Caki2 (cell line): ENCODE measurements at places on chromosomes 3 and 15. TPM values are rescaled to one million over a fixed set of nuclear protein-coding genes. Genes with fewer than 3 reads are reported as not detected.

DNA sequence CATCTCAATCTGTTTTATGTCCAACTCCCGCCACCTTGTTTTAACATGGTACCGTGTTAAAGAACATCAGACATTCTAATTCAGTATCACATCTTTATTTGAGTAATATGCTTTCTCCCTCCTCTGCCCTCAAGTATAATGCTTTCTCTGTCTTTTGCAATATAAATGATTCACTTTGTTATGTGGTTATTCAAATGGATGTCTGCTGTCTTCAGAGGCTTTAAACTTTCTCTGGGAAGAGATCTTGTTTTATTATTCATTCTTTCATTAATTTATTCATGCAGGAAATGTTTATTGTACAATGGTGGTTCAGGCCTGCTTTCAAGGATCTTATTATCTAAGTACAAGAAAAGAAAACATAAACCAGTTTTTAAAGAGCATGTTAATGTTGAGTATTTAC, 57.1 kb downstream of the RAP2B start:
- DNase-seq, result no peak

DNA sequence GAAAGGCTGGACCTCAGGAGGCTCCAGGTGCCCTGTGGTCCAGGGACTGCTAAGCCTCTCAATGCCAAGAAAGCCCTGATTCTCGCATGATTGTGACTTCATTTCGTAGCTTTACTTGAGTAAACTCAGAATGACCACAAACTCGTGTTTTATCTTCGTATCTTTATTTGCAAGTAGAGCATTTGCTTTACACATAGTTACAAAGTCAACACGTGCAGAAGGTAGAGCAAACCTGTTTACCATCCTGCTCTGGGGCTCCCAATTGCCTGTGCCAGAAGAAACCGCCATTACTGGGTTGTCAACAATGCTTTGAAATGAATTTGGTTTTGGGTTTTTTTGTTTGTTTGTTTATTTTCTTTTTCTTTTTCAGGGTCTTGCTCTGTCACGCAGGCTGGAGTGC, 5.8 kb upstream of the MESP1 start:
- DNase-seq, result no peak

- DNase-seq, result no peak
These were observed 39.2 kb downstream of the CCDC66 start for GRCh38 chr3:56595975-56596840.

DNA sequence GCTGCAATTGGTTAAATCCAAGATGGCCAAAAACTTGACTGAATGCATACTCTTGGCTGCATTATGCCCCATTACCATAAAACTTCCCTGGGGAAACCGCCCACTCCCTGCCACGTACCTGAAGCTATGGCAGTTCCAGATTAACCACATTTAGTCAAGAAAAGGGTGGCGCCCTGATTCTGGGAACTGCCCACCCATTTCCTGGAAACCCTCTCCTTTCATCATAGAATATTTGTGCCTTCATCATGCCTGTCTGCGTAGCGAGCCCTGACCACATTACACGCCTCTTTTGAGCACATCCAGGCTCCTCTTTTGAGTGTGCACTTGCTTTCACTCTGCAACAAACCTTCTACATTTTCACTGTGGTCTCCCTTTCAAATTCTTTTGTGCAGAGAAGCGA, 5.2 kb downstream of the LINS1 start:
- DNase-seq, result no peak

DNA sequence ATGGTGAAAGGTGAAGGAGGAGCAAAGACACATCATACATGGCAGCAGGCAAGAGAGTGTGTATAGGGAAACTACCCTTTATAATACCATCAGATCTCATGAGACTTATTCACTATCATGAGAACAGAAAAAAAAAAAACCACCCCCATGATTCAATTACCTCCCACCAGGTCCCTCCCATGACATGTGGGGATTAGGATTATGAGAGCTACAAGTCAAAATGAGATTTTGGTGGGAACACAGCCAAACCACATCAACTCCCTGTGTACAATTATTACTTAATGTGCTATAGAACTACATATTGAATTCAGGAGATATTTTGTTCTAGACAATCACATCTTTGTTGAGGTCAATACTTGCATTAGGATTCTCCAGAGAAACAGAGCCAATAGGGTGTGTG, 313.4 kb downstream of the CNTN6 start:
- DNase-seq, result no peak

The GPR160 gene
- total RNA-seq, result 66.6 and 105 TPM in 2 replicates

The DPPA2 gene
- total RNA-seq, result 0.51 TPM in 1 of 2 replicates, not detected in the other

- no peak for DNase-seq
These were observed 7.3 kb downstream of the RPSA start for GRCh38 chr3:39413691-39414420.

The SRGAP3 gene
- 1.8 and 7.6 TPM in 2 replicates for total RNA-seq

The RHOV gene
- 0.23 and 0.51 TPM in 2 replicates for total RNA-seq

GRCh38 chr3:23437484-23438145, 234.5 kb downstream of the UBE2E2 start:
- DNase-seq, result no peak

The ANP32A gene
- total RNA-seq, result 27.1 and 53.8 TPM in 2 replicates

DNA sequence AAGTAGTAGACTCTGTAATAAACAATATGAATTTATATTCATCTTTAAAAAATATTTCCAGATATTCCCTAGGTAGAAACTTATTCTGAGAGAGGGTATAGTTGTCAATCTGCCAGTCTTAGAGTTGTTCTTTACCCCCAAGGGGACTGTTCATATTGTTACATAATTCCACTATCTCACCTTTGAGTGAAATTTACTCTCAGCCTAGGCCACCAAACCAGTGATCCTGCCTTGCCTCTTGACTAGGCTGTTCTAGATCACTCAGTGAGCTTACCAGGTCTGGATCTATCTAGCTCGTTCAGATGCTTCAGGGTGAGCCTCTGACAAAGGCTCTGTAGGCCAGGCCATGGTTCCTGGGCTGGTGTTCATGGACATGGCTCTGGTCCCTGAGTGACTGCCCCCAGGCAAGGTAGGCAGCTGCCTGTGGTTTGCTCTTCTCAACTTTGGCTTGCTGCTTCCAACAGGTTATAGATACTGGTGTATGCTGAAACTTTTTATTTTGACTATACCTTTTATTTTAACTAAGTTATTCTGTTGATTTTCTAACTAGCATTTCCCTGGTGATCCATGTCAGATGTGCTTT, 27.6 kb downstream of the ZNF592 start:
- no peak for DNase-seq

DNA sequence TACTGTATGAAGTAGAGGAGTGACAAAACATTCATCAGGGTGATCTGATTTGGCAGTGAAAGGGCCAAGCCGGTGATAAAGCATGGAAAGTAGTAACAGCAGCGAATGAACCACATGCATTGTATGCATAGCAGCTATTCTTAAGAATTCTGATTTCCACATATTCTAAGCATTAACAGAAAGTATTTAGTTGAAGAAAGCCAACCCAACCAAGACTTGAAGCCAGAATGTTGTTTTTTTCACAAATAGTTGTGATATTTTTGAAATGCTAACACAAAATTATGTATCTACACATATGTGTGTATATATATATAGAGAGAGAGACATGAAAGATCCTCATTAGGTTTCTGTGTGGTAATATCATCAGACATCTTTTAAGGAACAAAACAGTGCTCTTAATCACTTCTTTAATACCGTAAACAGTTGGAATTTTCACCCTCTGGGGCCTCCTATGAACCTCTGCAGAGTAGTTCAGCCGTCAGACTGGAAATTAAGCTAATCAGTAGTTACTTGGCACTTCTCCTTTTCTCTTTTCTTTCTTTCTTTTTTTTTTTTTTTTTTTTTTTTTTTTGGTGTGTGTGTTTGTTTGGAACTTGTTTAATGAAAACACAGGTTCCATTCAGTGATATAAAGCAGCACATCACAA, 139.6 kb downstream of the CMSS1 start:
- no peak for DNase-seq

DNA sequence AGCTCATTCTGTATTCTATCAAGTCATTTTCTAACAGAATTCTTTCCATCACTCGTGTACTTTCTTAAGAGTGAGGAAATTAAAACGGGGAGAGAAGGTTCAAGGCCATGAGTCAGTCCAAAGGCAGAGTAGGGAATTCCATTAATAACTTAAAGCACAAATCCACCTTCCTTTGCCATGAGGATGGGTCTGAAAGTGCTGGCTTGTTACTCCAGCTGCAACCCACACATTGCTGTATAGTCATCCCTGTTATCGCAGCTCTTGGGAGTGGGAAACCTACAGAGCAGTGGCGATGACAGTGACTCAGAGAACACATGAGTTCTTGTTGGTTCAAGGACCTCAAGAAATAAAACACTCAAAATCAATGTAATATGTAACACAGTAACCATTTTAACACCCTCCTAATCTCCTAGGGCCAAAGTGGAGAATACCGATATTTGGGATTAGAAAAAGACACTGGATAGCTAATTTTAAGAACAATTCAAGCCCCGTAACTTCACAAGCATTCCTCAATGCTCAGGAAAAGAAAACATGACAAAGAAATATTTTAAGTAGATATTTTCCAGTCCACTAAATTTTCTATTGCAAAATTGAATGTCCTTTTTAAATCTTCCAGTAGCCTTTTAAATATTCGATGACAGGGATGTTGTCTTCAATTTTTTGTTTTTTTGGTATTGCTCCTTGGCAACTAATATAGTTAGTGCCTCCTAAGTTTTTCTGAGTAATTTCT, 179.9 kb upstream of the THBS1 start:
- no peak for DNase-seq
